A673 (cell line): ENCODE measurements at places on chromosomes 12 and 14.

- DNase-seq = no peak
Observed at GRCh38 chr12:65720136-65721130, 103.8 kb upstream of the HMGA2 start.

- no peak for DNase-seq
Observed at GRCh38 chr12:16272222-16272621, 5.3 kb downstream of the SLC15A5 start.

- DNase-seq = no peak
Observed at GRCh38 chr12:131457028-131457310, 253.9 kb upstream of the SFSWAP start.

DNA sequence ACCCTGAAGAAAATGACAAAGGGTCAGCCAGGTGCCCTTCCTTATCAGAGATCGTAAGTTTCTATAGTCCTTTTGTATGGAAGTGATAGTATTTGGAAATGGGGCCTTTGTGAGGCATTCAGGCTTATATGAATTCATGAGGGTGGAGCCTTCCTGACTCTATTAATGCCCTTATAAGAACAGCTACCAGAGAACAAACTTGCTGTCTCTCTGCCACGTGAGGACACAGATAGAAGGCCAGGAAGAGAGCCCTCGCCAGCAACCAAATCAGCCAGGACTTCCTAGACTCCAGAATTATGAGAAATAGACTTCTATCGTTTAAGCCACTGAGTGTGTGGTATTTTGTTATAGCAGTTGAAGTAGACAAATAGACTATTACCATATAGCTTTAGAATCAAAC, 36.7 kb downstream of the TRMT5 start:
- peak; percentile 64 for DNase-seq

- DNase-seq = no peak
Observed at GRCh38 chr12:92073094-92073493, 72.6 kb downstream of the BTG1 start.

GRCh38 chr12:12115514-12115913, 44.8 kb downstream of the BCL2L14 start:
- DNase-seq = no peak

- peak; percentile 18 for DNase-seq
Observed at GRCh38 chr14:99475179-99475578, 5.5 kb downstream of the SETD3 start.

- DNase-seq = no peak
Observed at GRCh38 chr14:98348505-98348904, 923.5 kb downstream of the BCL11B start.

- no peak for DNase-seq
Observed at GRCh38 chr12:14962153-14962539, 745 bp upstream of the ARHGDIB start.

DNA sequence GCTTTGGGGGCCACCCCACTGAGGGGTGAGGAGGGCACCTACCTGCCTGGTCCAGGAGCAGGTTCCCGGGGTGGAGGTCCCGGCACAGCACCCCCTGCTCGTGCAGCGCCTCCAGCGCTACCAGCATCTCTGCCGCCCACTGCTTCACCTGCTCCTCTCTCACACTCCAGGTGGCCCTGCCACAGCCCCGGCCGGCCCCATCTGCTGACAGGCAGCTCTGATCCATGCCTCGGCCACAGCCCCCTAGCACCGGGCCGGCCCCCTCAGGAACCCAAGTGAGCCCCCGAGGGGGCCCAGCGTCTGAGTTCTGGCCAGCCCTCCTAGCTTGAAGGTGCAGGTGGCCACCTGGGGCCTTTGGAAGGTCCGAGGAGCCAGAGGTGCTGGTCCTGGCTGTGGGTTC, 13.6 kb downstream of the RPS6KL1 start:
- no peak for DNase-seq

DNA sequence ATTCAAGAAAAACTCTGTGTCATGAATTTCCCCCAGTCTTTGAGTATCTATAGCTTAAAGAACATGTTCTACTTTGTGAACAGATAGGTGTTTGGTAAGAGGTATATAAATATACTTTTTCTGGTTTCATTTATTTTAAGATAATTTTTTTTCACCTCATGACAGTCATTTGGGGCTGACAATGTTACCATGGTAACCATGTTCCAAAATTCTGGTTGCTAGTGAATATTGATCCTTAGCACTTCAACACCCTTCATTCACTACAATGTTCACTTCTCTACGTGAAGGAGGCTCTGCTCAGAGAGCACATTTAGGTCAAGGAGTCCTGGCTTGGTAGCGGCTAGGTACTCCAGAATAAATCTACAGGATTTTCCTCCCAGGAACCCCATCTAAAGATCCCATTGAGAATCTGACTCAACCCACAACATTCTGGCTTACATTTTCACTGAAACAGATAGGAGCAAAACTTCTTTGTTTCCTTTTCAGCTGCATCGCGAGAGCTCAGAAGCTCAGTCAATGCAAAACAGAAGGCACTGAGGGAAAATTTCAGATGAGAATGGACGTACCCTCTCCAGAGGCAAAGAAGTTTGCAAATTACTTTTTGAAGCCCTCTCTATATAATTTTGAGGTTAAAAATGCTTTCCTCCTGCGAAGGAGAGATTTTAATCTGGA, 93.6 kb downstream of the ARF6 start:
- no peak for DNase-seq

DNA sequence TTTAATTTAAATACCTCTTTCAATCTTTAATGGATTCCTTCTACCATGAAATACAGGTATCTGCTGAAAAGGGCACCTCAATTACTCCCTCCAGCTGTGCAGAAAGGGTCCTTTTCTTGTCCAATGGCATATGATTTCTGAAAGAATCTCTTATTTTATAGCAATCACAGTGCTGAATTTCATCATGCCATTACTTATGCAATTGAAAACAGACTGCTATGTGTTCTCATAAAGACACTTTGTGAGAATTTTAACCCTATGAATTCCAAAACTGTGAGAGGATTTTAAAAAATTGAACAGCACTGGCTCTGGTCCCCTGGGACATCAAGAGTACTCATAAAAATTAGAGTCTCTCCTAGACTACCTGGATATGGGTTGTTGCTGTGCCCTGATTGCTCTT, 45.9 kb upstream of the CNOT2 start:
- peak; percentile 58 for DNase-seq

GRCh38 chr12:91211866-91212265, 29.2 kb upstream of the DCN start:
- no peak for DNase-seq

DNA sequence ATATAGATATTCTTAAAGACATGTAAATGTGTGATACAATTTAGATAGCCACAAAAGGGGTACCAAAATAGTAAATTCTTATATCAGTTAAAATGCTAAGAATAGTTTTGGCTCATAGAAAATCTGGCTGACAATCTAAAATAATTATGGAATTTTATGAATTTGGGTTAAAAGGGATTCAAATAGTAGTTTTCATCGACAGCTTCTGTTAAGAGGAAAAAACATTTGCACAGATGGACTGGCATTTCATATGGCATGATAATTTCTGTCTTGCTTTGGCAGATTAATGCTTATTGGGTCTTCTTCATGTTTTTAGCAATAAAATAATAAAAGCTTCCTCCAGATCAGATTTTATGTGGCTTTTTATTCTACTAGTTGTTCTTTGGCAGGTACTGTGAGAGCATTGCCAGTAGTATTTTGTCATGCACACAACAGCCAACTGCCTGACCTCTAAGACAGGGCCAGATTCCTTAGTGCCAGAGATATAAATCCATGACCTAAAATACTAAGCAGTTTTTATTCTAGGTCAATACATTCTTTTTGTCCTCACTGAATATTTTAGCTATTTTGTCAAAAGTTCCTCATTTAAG, 9.1 kb downstream of the ABCD2 start:
- DNase-seq = no peak
